Retinal pigment epithelial cell (primary cell): ENCODE measurements at places on chromosomes 5 and 9.

GRCh38 chr5:531749-532315, 7.6 kb upstream of the SLC9A3 start:
- no peak for DNase-seq

DNA sequence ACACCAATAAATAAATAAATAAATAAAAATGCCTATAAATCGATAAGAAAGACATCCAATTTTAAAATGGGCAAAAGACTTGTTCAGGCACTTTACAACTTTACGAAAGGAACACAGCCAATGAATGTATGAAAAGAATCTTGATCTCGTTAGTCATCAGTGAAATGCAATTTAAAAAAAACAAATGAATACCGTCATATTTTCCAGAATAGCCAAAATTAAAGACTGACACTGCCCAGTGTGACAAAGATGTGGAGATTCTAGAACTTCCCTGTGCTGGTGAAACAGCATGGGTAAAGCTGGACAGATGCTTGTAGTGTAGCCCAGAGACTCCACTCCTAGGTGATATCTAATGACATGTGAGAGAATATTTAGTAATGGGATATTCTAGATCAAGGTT, 127.1 kb downstream of the GOLPH3 start:
- DNase-seq = no peak

DNA sequence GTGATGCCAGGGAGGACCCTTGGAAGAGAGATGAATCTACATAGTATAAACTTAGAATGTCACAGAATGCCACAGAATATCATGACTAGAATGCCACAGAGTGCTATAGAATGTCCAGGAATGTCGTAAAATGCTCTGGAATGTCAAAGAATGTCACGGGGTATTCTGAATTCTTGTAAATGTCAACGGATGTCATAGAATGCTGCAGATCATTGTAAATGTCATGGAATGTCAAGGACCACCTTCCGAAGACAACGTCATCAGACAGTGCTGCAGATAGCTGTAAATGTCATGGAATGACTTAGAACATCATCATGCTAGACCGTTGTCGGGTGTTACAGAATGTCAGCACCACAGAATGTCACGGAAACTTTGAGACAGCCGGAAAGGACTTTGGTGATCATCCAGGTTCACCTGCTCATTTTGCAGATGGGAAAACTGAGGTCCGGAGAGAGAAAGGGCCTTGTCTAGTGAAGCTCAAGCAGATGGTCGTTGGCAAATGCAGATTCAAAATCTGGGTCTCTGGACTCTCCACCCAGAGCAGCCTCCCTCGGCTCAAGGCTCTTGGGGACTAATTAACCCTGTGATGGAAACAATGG, 117.1 kb downstream of the LHX2 start:
- no peak for DNase-seq

- DNase-seq = no peak
These were observed 381.1 kb downstream of the RASEF start for GRCh38 chr9:82681809-82682208.

DNA sequence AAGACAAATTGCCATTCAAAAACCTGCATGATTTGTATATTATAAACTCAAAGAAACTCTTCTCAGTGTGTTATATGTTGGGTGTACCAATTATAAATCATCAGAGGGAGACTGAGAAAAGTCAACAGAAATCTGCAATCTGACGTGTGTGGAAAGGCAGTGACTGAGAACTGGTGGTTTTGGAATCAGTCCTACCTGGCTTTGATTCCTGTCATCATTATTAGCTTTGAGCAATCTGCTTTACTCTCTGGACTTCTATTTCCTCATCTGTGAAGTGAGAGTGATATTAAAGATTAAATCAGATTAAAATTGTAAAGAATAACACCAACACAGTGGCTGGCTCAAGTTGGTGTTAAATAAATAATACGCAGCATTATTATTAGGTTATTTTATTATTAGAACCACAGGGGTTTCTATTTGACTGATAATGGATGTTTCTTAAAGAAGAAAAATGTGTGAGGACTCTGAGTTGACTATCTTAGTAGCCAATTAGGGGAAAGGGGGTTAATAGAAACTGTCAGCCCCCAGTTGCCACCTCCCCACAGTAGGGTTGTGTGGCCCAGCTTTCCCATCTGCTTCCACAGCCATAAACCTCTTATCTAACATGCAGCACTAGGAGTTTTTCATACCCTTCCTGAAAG, 59.6 kb downstream of the SNCAIP start:
- DNase-seq = no peak
